ENCODE measurements at places on chromosomes 1 and 21.
A peak's percentile ranks its signal among the peaks of the same experiment; 100 is the strongest.

GRCh38 chr1:8465013-8465412, 147.1 kb downstream of the SLC45A1 start:
- DNase-seq: no peak

DNA sequence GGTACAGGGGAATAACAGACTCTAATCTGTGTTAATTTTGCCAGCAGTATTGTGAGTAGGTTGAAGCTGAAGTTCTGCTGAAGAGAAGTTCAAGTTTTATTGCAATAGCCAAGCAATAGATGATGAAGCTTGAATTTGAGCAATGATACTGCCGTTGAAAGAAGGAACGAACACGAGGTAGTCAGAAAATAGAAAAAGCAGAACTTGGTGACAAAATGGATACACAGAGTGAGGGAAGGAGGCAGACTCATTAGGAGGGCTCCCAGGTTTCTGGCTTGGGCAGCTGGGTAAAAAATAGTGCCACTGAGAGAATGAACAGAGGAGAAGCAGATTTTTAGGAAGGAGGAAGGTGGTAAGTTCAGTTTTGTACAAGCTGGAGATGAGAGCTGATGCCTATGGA, 22.3 kb upstream of the AGO1 start:
- DNase-seq: no peak

DNA sequence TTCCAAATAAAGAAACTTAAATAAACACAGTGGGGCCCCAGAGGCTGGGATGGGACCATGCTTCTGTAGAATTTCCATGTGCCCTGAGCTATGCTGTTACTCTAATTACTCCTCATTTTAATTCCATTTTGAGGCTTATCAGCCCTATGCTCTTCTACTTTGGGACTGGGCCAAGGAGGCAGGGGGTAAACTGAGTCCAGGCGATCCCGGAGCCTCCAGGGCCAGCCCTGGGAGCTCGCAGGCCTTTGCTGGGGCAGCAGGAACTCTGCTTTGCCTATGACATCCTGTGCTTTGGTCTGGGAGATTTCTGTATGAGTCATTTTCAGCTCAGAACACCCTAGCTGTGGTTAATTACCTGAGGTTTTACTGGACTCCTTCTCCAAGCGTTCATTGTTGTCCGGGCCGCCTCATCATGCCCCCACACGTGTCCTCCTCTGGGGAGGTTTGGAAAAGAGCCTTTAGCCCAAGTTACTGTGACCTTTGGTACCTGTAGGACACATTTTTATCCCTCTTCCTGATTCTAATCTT, 95.7 kb downstream of the RHOU start:
- DNase-seq: no peak

- no peak for DNase-seq
Observed at GRCh38 chr1:156143765-156144489, 9.5 kb upstream of the SEMA4A start.

DNA sequence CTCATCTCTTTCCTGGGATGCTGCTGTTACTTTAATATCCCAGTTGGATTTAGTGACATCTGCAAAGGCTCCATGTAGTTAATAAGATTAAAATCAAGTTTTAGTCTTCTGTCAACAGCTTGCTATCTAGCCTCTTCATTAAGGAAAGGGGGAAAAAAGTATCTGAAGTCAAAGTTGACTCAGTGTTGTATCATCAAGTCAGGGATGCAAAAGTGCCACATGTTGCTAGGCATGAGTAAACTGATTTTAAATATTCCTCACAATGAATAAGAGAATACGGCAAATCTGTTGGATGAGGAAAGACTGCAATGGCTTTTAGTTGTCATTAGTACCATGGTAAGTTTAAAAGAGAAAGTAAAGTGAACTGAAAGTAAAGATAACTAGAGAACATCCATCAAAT, 383.2 kb upstream of the ZRANB2 start:
- no peak for DNase-seq

- DNase-seq: no peak
Observed at GRCh38 chr1:213484333-213484732, 433.3 kb downstream of the RPS6KC1 start.

- DNase-seq: no peak
Observed at GRCh38 chr1:202086579-202087350, 36.0 kb upstream of the GPR37L1 start.

- DNase-seq: no peak
Observed at GRCh38 chr1:194159941-194160340, 973.5 kb upstream of the B3GALT2 start.

DNA sequence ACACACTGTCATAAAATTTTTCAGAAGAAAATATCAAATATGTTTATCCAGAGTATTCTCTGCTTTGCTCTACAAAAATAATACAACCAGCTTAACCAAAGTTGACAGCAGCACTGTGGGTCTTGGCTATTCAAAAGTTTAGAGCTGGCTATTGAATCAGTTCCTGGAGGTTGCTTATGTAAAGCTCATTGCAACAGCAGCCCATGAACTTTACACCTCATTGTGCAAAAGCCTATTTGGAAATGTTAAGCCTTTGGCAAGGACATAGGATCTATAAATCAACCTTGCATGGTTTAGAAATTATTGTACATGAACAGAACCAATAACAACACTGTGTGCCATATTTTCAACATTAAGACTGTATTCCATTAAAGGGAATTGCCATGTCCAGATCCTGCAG, 714.9 kb downstream of the ADGRL2 start:
- no peak for DNase-seq

DNA sequence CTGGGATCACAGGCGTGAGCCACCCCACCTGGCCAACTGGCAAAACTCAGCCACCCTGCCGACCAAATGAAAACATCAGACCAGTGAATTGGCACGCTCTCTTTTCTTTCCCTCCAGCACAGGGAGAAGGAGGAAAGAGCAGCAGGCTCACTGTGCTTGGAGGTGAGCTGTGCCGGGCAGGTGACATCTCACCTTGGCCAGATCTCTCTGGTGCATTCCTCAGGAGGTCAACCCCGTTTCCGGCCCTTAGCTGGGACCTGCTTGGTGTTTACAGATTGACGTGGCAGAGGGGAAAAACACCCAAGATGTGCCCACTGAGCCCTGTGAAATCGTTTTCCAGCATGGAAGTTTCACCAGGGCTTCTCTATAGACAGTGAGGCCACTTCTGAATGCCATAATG, 45.1 kb downstream of the TMEM51 start:
- no peak for DNase-seq

GRCh38 chr1:203547147-203547546, 53.2 kb downstream of the OPTC start:
- DNase-seq: no peak

GRCh38 chr21:35925497-35925896, 134.8 kb downstream of the SETD4 start:
- no peak for DNase-seq

DNA sequence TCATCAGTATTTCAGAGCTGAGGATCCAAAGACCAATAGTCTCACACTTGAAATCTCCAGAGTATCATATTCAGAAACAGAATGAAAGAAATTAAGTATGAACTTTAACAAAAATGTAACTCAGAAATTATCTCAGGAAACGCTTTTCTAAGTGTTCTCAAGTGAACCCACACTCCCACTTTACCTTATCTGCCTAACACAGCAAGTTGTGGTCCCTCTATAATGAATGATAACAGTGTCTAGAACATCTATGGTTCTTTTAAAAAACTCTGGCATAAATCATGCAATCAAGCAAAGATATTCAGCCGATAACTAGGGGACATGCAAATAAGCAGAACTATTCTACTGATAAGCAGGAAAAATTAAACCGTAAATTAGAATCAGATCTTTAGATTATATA, 1574.2 kb downstream of the PLA2G4A start:
- DNase-seq: no peak

DNA sequence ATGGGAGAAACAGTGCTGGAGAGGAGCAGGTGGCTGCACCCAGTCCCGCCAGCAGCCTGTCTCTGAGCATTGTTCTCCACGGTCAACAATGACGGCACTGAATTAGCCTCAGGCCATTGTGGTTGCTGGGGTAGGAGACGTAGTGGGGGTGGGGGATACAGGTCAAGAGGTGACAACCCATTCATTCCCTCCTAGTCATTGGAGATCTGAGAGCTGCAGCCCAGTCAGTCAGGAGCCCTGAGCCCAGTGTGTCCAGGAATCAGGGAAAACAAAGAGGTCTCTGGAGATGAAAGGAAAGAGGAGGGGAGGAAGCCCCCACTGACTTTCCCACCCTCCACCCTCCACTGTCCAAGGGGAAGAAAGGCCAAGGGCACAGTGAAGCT, 15.3 kb downstream of the SMIM12 start:
- DNase-seq: no peak

DNA sequence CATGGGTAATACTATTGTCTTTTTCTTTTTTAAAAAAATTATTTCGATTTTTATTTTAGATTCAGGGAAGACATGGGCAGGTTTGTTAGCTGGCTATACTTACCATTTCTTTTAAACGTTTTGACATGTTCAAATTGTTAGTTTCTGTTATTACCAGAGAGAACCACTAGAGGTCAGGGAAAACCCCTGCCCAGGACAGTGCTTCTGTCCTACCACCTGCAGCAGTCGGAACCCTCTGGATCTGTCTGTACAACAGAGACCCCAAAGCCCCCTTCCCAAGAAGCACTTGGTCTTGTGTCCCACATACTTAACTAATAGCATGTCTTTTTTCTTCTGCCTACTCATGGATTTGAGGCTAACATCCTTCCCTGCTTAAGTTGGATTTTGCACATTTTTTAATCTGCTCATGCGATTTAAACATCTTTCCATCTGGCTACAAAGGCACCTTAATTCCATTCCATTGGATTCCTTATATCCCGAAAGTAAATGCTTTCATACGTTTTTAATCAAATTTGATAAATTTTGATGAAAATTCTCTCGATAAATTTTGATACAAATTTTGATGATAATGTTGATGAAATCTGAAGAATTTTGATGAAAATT, 10.0 kb upstream of the C1orf115 start:
- DNase-seq: peak; percentile 26

DNA sequence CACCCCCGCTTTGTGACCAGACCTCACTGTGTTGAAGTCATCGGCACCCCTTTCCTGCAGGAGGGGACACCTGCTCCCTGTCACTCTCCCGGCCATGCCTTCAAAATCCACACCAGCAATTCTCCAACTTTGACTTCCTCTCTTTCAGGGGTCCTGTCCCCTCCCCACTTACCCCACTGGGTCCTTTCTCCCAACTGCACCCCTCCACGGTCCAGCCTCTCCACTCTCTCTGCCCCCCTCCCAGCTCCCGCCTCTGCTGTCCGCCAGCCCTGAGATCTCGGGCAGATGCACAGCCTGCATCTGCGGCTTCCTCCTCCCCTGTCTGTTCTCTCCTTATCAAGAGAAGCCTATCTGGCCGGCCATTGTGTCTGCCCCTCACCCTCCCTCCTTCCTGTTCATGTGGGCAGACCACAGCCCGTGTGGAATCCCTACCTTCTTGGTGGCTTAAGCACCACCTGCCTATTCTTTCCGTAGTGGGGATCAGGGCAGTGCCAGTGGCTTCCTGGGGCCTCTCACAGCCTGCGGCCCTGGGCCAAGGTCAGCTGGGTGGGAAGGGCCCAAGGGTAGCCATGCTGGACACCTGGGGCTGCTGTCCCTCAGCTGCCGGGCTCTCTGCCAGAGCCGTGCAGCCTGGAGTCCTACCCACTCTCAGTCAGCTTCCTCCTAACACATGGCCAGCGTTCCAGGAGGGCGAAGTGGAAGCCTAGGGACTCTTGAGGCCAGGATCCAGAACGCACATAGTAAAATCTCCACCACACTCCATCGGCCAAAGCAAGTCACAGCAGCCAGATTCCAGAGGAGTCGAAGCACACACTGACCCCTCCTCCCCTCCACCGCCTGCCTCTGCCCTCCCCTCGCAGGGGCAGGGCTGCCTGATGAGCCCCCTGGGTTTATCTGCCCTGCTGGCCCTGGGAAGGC, 5.1 kb upstream of the HES4 start:
- no peak for DNase-seq

GRCh38 chr21:28758042-28758882, 234.4 kb downstream of the LTN1 start:
- no peak for DNase-seq

GRCh38 chr1:77697441-77697840, 15.0 kb upstream of the ZZZ3 start:
- no peak for DNase-seq

DNA sequence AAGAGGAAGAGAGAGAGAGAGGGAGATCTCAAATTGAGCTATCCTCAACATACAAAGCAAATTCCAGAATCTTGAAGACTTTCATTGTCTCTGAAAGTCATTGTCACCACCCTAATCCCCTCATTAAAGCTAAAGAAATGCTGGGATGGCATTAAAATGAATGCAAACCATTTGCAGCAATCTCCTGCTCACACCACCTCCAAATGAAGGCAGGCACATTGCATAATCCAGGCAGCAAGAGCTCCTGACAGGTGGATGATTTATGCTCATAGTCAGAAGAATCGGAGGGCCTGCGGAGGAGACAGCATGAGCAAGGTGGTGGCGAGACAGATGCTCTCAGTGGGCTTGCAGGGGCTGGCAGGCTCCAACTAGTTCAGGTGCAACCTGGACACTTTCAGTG, 90.2 kb downstream of the ESRRG start:
- DNase-seq: no peak

DNA sequence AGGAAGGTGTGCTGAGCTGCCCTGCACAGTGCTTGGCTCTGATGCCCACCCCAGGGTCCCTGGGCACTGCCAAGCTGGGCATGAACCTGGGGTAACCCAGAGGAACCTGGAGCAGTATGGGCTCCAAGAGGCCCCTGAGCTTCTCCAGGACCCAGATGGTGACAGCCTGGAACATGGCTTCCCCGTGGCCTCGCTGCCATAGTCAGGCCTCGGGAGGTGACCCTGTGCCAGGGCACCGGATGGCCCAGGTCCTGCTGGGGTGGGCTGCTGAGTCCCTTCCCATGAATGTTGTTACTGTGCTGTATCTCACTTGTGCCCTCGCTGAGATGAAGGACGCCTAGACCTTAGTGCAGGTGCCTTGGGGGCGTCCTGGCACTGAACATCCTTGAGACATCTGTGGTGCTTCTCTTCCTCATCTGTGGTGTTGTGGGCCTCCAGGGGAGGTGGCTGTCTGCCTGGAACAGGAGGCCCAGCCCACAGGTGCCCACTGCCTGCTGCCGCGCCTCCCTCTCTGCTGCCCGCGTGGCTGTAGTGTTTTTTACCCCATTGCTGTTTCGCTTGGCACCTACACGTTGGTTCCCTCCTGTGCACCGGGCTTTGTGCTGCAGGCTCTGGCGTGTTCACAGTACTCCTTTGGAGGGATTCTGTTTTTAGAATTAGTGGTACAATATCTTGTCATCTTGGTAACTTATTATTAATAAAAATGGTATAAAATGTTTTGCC, 160.3 kb downstream of the PCBP3 start:
- DNase-seq: no peak

DNA sequence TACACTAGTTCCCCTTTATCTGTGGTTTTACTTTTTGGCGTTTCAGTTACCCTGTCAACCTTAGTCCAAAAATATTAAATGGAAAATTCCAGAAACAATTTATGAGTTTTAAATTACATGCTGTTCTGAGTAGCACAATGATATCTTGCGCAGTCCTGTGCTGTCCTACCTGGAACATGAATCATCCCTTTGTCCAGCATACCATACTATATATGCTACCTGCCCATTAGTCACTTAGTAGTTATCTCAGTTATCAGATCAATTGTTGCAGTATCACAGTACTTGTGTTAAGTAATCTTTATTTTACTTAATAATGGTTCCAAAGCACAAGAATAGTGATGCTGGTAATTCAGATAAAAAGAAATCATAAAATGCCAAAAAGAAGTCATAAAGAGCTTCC, 52.7 kb downstream of the AGBL4 start:
- DNase-seq: no peak
